ENCODE measurements at places on chromosomes 11 and 22.

- no peak for DNase-seq
Observed at GRCh38 chr22:39266398-39267030, 21.7 kb upstream of the PDGFB start.

DNA sequence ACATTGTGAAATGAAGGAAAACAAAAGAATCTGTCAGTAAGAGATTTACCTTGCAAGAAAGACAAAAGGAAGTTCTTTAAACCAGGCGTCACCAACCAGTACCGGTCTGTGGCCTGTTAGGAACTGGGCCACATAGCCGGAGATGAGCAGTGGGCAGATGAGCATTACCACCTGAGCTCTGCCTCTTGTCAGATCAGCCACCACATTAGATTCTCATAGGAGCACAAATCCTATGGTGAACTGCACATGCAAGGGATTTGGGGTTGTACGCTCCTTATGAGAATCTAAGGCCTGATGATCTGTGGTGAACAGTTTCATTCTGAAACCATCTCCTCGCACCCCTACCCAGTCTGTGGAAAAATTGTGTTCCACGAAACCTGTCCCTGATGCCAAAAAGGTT lies 108.2 kb downstream of the CYP2R1 start:
- DNase-seq = no peak

DNA sequence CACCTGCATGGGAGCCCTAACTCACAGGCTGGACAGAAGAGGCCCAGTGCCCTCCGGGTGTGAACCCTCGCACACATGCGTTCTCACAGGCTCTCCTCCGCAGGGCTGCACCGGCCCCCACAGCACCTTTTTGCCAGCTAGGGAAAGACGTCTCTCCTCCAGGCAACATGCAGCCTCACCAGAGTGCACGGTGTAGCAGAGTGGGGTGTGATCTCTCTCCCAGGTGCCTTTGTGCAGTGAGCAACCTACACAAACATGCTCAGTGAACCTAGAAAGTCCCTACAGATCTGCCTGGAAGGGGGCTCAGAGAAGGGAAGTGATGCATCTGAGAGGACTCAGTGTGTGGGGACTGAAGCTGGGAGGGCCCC lies 3.7 kb upstream of the CARNS1 start:
- no peak for DNase-seq

GRCh38 chr22:34490886-34491285 lies 570.6 kb upstream of the LARGE1 start:
- no peak for DNase-seq

GRCh38 chr11:8658321-8659057 lies 24.0 kb downstream of the TRIM66 start:
- DNase-seq = no peak

DNA sequence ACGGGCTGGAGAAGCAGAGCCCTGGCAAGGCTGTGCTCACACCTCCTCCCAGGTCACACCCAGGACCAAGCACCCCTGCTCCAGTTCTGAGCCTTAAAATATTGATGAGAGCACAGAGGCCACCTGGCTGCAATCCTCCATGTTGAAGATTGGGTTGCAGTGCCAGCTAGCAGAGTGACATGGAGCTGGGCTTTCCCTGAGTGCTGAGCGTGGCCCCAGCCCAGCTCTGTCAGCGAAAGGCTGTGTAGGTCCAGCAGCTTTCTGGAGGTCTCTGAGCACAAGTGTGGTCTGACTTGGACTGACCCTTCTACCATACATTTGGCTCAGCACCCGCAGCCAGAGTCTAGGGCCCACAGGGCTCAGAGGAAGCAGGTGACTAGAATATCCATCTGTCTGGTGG lies 4.0 kb upstream of the CHKA start:
- DNase-seq = no peak

DNA sequence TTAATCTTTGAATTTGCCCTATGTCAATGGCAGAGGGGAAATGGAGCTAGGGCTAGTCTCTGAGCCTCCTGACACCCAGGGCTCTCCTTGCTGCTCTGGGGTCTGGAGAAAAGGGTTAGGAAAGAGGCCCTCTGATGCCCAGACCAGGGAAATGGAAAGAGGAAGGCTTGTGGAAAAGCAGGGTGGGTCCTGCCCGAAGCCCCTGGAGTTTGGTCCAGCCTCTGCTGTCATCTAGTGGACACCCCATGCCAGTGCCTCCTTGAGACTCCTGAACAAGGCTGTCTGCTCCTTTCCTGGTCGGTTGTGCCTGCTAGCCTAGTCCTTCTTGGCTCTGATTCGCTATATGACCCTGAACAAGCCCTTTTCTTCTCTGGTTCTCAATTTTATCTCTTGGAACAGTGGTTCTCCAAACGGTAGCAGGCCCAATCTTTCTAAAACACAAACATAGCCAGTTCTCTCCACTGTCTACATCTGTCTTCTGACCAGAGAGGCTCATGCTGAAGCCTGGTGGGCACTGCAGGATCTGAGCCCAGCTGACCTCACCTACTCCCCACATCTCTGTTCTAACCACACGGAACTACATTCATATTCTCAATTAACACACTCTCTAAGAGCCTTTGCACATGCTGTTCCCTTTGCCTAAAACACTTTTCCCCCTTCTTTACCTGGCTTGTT lies 8.8 kb upstream of the PLA2G3 start:
- DNase-seq = peak; percentile 67
